ENCODE measurements at places on chromosomes 3 and 15. TPM values are rescaled to one million over a fixed set of nuclear protein-coding genes. Genes with fewer than 3 reads are reported as not detected.

Gene PPCDC
- total RNA-seq = 35.5 TPM

Gene CELSR3
- 19.3 TPM for total RNA-seq

Gene STAC
- not detected for total RNA-seq

Gene LRRIQ4
- 0.20 TPM for total RNA-seq

Gene XCR1
- not detected for total RNA-seq

Gene APOD
- not detected for total RNA-seq

Gene HYAL1
- total RNA-seq = 0.13 TPM

Gene DUOX1
- total RNA-seq = not detected

Gene IQCH
- 1.3 TPM for total RNA-seq

Gene CCDC54
- total RNA-seq = not detected

Gene ZNF385D
- not detected for total RNA-seq

Gene ECE2
- not detected for total RNA-seq

Gene RASGRP1
- total RNA-seq = 64.7 TPM
